ENCODE measurements at places on chromosomes 16 and 17.

GRCh38 chr17:68775318-68775717 lies 174.2 kb upstream of the FAM20A start:
- DNase-seq: no peak

GRCh38 chr16:30087181-30087898 lies 4.4 kb downstream of the TBX6 start:
- DNase-seq: no peak

GRCh38 chr17:52419229-52419641 lies 260.7 kb upstream of the CA10 start:
- DNase-seq: no peak

DNA sequence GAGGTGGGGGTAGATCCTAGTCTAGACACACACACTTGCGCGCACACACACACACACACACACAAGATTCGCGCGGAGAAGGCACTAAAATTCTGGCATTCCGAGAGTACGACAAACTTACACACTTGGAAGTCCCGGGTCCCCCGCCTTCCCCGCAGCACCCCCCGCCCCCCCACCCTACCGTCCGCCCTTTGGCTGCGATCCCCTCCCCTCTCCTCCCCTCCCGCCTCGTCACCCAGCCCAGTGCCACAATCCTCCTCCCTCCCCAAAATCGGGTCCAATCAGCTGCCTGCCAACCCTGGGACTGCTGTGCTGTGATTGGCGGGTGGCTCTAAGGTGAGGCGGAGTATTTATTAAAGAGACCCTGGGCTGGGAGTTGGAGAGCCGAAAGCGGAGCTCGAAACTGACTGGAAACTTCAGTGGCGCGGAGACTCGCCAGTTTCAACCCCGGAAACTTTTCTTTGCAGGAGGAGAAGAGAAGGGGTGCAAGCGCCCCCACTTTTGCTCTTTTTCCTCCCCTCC lies at the start of gene SOX9:
Gene SOX9 (plus strand): TSS at position 379 of the 522 bp plus-strand sequence. CDS start 372 bp downstream, outside the sequence.
- no peak for DNase-seq

DNA sequence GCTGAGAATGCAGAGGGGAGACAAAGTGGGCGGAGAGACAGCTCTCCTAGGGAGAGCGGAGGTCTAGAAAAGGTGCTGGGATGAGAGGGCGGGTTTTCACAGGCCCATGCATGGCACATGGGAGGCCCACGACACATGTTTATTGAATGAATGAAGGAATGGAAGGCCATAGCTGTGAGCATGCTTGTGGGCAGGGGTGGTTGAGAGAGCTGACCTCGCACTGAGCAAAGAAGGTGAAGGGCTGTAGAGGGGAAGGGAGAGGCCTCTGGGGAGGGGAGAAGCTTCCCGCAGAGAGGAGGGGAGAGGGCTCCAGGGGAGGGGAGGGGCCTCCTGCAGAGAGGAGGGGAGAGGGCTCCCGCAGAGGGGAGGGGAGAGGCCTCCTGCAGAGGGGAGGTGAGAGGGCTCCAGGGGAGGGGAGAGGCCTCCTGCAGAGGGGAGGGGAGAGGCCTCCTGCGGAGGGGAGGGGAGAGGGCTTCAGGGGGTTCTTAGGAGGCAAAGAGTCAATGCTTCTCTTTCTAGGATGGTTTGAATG lies 27.3 kb downstream of the SDK2 start:
- no peak for DNase-seq

- DNase-seq: no peak
Measured at GRCh38 chr17:44345454-44346026, 438 bp downstream of the GRN start.

- no peak for DNase-seq
Measured at GRCh38 chr16:9048302-9048700, 43.1 kb upstream of the HAPSTR1 start.

DNA sequence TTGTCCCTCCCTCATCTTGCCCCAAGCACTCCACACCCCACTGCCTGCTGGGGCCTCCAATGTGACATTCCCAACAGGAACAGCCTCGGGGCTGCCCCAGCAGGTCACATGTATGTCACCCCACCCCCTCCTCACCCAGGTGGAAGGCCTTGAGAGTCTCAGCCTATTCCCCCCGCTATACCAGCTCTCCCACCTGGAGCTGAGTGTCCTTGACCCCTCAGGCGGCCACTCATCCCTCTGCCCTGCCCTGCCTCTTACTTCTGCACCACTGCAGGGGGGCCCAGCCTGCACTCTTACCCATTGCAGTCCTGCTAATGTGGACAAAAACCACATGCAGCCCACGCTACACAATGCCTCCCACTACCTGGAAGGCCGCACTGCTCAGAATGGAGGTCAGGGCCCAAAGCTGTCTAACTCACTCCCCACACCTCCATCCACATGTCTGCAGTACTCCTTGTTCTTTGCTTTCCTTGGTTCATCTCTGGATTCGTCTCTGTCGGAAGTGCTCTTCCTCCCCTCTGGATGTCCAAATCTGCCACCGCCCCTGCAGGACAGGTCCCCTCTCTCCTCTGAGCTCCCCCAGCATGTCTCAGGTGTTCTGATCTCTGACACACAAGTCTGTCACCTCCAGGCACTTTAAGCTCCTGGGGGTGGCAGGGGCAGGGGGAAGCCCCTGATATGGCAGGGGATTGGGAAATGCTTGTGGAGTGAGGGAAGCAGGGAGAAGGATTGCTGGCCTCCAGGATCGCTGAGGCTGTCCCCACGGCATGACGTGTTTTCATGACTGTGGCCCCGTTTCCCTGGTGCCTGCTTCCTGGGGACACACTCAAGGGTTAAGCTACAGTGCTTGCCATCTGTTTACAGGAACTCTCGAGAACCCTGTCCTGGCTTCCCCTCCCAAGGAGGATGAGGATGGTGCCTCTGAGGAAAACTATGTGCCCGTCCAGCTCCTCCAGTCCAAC lies 20.8 kb downstream of the TRPV2 start:
- no peak for DNase-seq

GRCh38 chr17:79842656-79843473 lies 3.6 kb upstream of the CBX4 start:
- no peak for DNase-seq

- DNase-seq: no peak
Measured at GRCh38 chr17:21289175-21289901, 4.8 kb downstream of the MAP2K3 start.

GRCh38 chr16:85819245-85819644 lies 19.8 kb downstream of the COX4I1 start:
- peak; percentile 70 for DNase-seq
